ENCODE measurements at places on chromosomes 6 and 20. TPM values are rescaled to one million over a fixed set of nuclear protein-coding genes. Genes with fewer than 3 reads are reported as not detected.

The CD164 gene
- total RNA-seq, result 232 TPM

GRCh38 chr6:74409447-74409846, 713.4 kb downstream of the CD109 start:
- no peak overlapping the region for H3K4me3 ChIP-seq
- DNase-seq, result no peak
- H3K27ac ChIP-seq, result no peak overlapping the region
- H3K4me1 ChIP-seq, result no peaks in the 10 kb centered on the region

The MKKS gene
- 16.0 TPM for total RNA-seq

DNA sequence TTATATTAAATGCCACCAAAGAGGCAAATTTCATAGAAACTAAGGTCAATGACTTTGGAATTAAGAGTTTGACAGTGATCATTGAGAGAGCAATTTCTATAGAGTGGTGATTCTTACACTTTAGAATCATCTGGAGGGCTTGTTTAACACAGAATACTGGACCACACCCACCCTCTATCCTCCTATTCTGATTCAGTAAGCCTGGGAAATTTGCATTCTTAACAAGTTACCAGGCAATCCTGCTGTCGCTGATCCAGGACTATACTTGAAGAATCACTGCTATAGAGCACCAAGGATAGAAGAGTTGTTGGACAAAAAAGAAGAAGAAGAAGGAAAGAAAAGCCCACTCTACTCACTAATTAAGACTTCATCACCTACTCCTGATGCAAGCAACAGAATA, 21.3 kb upstream of the TBX18 start:
- H3K4me1 ChIP-seq, result no peaks in the 10 kb centered on the region
- H3K36me3 ChIP-seq, result no peaks in the 10 kb centered on the region
- no peak overlapping the region for H3K27ac ChIP-seq
- no peak overlapping the region for H3K4me3 ChIP-seq
- no peak for DNase-seq
- no peaks in the 10 kb centered on the region for H3K27me3 ChIP-seq

DNA sequence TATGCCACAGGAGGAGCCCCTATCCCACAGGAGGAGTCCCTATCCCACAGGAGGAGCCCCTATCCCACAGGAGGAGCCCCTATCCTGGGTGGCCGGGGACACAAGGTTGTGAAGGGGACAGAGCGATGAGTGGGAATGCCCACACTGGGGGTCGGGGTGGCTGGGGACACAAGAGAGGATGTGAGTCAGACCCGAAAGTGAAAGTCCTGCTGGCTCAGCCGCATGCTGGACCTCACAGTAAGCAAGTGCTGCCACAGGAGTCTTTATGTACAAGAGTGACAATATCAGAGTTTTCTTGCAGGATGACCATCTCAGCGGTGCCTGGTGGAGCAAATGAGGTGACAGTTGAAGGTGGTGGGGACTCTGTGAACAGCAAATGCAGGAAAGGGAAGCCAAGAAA, 93.7 kb downstream of the PSMB1 start:
- H3K4me3 ChIP-seq, result no peak overlapping the region
- DNase-seq, result no peak
- H3K36me3 ChIP-seq, result no peaks in the 10 kb centered on the region
- H3K4me1 ChIP-seq, result peaks cover 5% of the 10 kb centered on the region
- H3K27ac ChIP-seq, result no peak overlapping the region

- no peak overlapping the region for H3K27ac ChIP-seq
- no peak overlapping the region for H3K4me3 ChIP-seq
- no peak for DNase-seq
- no peaks in the 10 kb centered on the region for H3K36me3 ChIP-seq
- no peaks in the 10 kb centered on the region for H3K4me1 ChIP-seq
Observed at GRCh38 chr6:25927178-25927577, 3.3 kb downstream of the SLC17A2 start.

Data from testis (tissue), 5 donors.